Activated B cell treated with CpG ODN at 0.5 μM for 24 hours (primary cell): ENCODE measurements at places on chromosomes 13 and 19.

DNA sequence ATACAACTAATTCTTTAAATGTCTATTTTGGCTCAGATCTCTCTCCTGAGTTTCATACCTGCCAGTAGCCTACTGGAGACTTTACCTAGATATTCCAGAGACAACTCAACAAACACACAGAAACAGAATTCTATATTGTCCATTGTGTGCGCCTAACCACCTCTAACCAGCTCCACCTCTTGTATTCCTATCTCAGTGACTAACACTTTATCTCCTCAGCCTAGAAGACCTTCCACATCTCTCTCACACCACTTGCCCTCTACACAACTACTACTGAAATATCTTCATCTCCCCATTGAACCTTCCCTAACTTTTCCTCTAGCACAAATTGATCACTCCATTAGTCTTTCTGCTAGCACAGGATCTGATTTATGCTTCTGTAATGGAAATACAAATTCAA is 6.7 kb downstream of the VWA8 start:
- DNase-seq: no peak

DNA sequence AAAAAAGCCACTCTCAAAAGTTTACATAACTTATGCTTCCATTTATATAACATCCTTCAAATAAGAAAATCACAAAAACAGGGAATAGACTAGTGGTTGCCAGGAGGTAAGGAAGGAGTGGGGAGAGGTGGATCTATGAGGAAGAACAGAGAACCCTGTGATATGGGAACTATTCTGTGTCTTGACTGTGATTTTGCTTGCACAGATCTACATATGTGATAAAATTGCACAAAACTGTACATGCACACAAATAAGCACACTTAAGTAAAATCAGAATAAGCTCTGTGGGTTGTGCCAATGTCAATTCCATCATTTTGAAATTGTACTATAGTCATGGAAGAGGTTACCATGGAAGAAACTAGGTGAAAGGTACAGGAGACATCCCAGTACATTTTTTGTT is 121.6 kb upstream of the SGCG start:
- DNase-seq: no peak

GRCh38 chr13:46468570-46469463 is 81.8 kb upstream of the RUBCNL start:
- no peak for DNase-seq

- DNase-seq: no peak
These were observed 9.2 kb downstream of the PLEKHJ1 start for GRCh38 chr19:2226840-2227360.

DNA sequence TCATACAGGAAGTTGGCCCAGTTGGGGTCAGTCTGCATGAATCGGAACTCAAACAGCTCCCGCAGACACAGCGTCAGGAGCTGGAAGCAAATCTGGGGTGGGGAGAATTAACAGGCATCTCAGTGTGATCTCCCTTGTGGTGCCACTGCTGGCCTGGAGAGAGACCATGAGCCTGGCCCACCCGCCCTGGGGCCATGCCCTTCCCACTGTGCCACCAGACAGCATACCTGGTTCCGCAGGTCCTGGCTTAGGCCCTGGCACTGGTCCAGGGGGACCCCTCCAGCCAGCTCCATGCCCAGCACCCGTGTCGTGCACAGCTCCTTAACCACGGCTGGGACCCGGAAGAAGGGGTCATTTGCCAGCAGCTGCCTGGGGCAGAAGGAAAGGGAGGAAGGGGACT is 9.6 kb upstream of the NUMBL start:
- DNase-seq: no peak

DNA sequence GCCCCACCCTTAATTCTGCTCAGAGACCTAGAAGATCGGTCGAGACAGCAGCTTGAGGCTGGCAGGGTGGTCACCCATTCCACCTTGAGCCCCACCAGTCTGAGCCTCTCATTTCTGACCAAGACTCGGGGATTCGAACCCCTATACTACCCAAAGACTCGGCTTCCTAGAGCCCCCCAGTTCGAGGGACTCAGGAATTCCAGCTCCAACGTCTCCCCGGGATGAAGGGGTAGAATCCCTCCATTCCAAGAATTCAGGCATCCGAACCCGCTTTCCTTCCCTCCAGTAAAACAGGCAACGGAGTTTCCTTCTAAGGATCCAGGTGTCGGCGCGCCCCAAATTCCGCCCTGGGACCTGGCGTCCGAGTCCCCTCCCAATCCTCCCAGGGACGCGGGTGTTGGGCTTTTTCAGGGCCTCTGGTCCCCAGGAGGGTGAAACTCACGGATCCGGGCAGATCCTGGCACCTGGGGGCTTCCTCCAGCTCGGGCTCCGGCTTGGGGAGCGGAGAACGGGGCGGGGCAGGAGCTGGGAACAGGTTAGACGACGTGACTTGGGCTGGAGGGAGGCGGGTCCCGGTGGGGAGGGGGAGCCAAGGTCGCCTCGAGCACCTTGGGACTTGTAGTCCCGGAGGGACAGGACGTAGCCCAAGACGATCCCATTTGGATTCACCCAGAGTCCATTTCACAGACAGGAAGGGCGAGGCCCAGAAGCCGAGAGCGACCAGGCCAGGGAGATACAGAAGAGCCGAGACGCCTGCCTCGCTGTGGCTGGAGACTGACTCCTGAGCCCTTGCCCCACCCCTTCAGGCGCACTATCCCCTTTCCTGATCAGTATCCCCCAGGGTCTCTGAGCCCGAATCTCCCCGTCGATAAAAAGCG is at the start of gene PPP1R13L:
Gene PPP1R13L (minus strand): TSS at position 513 of the 878 bp plus-strand sequence. CDS start 6,751 bp downstream, outside the sequence.
- no peak for DNase-seq

GRCh38 chr19:33659835-33660234 is 38.1 kb downstream of the CHST8 start:
- DNase-seq: no peak

DNA sequence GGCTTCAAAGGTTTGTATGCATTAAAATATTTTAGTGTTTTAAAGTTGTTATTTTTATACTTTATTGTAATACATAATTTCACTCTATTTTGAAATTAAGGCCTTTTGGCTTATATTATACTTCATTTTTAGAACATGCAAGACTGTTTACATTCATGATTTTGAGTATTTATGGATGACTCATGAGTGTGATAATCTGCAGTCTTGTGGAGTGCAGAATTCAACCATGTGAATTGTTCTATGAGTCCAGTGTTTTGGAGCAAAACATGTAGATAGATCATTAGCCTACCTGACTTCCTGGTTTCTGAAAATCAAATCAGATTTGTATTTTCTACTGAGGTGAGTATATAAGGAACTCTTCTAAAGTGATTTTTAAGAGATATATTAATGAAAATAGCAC is 241.8 kb downstream of the PCCA start:
- no peak for DNase-seq

DNA sequence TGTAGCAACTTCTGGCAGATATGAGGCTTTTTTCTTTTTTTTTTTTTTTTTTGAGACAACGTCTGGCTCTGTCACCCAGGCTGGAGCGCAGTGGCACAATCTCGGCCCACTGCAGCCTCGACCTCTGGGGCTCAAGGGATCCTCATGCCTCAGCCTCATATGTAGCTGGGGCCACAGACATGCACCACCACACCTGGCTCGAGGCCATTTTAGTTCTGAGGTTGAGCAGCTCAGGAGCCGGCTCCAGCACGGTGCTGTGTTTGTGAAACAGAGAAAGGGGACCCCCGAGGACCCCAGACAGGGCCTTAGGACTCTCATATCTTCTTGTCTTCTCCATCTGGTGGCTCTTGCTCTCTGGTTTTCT is 3.4 kb upstream of the FLT3LG start:
- DNase-seq: no peak

DNA sequence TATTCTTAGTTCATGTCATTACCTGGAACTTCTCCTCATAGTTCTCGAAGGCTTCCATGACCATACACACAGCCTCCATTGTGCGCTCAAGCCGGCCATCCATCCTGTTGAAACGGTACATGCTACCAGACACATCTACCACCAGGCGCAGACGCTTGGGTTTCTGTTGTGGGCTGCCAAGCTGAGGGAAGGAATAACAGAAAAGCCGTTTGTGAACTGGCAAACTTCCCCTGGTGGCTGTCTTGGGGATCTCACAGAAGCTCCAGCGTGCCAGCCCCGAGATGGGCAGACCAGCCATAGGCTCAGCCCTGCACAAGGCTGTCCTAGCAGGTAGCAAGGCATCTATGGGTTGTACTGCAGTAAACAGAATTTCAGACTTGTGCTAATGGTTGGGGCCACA is 130.1 kb downstream of the RGCC start:
- no peak for DNase-seq

DNA sequence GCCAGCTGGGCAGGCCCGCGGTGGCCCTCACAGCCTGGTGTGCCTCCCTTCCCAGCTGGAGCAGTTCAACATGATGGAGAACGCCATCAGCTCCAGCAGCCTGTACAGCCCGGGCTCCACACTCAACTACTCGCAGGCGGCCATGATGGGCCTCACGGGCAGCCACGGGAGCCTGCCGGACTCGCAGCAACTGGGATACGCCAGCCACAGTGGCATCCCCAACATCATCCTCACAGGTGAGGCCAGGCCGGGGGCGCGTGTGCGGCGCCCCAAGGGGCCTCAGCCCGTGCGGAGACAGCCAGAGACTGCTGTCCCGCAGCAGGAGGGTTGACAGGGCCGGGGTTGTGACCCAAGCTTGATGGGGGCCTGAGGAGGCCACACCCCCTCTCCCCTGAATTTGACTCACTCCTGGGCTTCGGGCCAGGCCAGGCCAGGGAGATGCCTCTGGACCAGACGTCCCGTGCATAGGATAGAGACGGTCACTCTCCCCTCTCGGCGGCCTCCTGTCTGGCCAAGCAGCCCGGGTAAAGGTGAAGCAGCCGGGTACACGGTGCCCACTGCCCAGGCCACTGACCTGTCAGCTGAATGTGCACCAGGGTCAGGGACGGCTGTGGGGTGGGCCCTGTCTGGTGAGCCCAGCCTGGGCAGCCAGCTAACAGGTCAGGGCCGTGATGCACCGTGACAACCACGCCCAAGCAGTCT is 15.4 kb downstream of the COMP start:
- DNase-seq: no peak

GRCh38 chr13:95477187-95477586 is 75.3 kb upstream of the CLDN10 start:
- no peak for DNase-seq

DNA sequence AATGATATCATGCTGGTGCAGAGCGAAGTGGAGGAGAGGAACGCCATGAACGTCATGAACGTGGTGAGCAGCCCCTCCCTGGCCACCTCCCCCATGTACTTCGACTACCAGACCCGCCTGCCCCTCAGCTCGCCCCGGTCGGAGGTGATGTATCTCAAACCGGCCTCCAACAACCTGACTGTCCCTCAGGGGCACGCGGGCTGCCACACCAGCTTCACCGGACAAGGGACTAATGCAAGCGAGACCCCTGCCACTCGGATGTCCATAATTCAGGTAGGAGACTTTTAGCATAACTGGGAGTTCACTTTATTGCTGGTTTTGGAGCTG is 3.3 kb downstream of the PCDH17 start:
- no peak for DNase-seq

DNA sequence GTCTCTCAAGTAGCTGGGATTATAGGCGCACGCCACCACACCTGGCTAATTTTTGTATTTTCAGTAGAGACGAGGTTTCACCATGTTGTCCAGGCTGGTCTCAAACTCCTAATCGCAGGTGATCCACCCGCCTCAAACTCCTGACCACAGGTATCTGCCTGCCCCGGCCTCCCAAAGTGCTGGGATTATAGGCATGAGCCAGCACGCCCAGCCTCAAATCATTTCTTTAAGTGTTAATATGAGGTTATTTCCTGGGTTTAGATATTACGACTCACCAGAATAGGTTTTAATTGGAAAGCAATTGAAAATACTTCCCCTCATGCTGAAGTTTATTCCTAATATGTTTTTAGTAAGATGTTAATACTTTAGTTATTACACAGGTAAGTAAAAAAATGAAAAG is 144.5 kb downstream of the NUFIP1 start:
- no peak for DNase-seq

DNA sequence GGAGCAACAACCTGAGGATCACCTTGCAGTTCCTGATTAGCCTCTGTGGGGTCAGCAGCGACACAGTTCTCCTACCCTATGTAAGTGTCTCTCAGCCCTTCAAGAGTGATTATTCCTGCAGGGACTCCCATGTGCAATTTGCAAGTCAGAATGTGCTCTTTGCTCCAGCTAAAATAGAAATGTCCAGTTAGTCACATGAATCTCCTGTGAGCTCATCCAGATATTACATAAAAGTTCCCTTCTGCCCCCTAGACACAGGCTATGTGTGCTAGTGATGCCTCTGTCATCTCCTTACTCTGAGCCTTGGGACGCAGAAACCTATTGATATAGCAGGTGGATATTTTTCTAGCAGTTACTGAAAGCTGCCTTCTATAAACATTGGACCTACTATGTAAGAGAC is 105.5 kb downstream of the ZAR1L start:
- no peak for DNase-seq

- DNase-seq: no peak
These were observed 30.3 kb upstream of the SEMA6B start for GRCh38 chr19:4589579-4590410.

GRCh38 chr13:40060296-40061007 is 405.0 kb downstream of the COG6 start:
- DNase-seq: no peak

- peak; percentile 60 for DNase-seq
These were observed 27.7 kb downstream of the MEIS3 start for GRCh38 chr19:47391510-47392223.
